ENCODE measurements at places on chromosomes 1 and 21. TPM values are rescaled to one million over a fixed set of nuclear protein-coding genes. Genes with fewer than 3 reads are reported as not detected.

- DNase-seq, result no peak
Observed at GRCh38 chr1:186500804-186501203, 39.9 kb upstream of the PDC start.

- DNase-seq, result no peak
Observed at GRCh38 chr21:46181436-46181835, 2.8 kb downstream of the SPATC1L start.

GRCh38 chr21:29664615-29665014, 275.2 kb downstream of the GRIK1 start:
- DNase-seq, result no peak

The F13B gene
- not detected for total RNA-seq

DNA sequence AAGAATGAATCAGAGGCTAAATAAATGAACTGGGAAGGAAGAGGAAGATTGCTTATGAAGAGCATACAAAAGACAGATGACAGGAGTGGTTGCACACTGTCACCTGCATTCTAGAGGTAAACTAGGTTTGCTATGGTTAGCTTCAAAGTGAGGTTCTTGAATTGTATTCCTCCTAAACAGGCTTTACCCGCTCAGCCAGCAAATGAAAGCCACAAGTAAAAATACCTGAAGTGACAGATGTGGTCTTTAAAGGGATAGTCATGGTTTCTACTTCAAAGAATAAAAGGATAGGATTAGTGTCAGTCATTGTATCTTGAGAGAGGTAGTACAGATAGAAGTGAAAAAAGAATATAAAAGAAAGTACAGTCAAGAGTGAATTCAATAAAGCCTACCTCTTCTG, 32.4 kb upstream of the PRDX6 start:
- no peak for DNase-seq

DNA sequence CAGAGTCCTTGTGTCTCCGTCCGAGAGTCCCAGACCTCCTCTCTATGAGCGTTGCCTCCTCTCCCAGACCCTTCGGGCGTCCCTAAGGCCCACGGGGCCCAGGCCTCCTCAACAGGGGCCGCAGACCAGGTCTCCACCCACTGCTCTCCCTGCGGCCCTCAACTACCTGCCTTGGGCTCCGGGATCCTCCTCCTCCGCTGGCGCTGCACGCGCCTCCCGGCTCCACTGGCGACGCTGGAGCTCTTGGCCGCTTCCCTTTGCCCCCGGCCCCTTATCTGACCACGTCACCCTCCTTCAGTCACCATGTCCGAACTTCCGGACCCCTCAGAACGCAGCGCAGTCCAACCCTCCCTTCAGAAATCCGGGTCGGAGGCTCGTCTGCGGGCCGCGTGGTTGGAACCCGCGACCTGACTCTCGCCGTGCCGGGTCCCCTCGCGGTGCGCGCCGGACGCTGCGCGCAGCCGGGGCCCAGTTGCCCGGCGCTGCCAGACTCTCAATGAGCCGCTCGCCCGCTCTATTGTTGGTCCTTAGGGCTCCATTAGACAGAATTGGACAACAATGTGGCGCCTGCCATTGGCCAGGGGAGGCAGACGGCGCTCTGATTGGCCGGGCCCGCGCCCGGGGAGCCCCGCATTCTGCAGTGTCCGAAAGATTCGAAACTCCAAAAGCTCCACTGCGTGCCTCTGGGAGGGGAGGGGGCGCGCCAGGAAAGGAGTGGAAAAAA, at the start of gene DMRTA2:
DMRTA2 (minus strand) TSS at position 498 of the 724 bp plus-strand sequence. CDS start 1,907 bp downstream, outside the sequence.
- DNase-seq, result no peak

Data from fibroblast of lung (primary cell).